ENCODE measurements at places on chromosomes 1 and 21. TPM values are rescaled to one million over a fixed set of nuclear protein-coding genes. Genes with fewer than 3 reads are reported as not detected.

The ICOSLG gene
- not detected for total RNA-seq

The PRR9 gene
- not detected for total RNA-seq

- no peak for DNase-seq
Observed at GRCh38 chr21:45209046-45209445, 78.6 kb downstream of the POFUT2 start.

GRCh38 chr1:21242846-21243245 is 47.4 kb downstream of the ECE1 start:
- DNase-seq = no peak
